ENCODE measurements at places on chromosomes 5 and 9. TPM values are rescaled to one million over a fixed set of nuclear protein-coding genes. Genes with fewer than 3 reads are reported as not detected.

DNA sequence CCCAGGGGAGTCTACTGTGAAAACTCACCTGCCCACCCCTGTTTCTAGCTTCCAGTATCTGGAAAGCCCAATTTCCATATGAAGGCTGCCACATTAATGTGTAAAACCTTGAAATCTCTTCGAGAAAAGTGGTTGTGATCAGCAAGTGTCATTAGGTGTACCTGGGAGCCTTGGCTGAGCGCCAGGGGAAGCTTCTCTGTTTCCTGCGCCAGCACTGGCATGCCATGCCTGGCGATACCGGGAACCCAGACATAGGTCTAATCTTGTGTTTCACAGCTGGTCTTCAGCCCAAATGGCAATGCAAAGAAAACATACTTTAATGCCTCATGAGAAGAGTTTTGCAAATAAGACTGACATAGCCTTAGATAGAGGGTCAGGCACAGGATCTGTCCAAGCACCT, 101.6 kb downstream of the TENT4A start:
- no peak for DNase-seq

GRCh38 chr9:86846656-86847055, 100.7 kb downstream of the GAS1 start:
- DNase-seq = no peak

- no peak for DNase-seq
Measured at GRCh38 chr9:116943970-116944369, 256.9 kb downstream of the TRIM32 start.

- no peak for DNase-seq
Measured at GRCh38 chr9:1995084-1995483, 20.1 kb upstream of the SMARCA2 start.

Gene ANKRD33B
- total RNA-seq = 5.6 TPM

DNA sequence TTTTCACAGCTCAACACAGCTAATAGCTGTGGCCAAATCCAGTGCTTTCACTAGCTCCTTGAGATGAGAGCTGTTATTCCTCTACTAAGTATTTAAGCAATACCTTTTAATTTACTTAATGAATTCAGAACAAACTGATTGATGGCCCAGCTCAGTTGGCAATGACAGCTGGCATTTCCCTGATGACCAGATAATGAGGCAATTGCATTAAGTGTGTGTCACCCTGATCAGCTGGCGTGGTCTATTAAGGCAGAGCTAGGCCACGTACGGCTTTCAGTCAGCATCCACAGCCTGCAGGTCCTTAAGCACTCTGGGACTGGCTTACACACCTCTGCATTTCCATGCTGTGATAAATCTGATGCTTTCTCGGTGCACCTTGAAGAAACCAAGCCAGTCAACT, 34.4 kb downstream of the TTLL11 start:
- DNase-seq = no peak

- peak; percentile 30 for DNase-seq
Measured at GRCh38 chr9:19174127-19174912, 47.0 kb upstream of the PLIN2 start.

GRCh38 chr5:34574936-34575467, 81.1 kb upstream of the RAI14 start:
- DNase-seq = no peak

DNA sequence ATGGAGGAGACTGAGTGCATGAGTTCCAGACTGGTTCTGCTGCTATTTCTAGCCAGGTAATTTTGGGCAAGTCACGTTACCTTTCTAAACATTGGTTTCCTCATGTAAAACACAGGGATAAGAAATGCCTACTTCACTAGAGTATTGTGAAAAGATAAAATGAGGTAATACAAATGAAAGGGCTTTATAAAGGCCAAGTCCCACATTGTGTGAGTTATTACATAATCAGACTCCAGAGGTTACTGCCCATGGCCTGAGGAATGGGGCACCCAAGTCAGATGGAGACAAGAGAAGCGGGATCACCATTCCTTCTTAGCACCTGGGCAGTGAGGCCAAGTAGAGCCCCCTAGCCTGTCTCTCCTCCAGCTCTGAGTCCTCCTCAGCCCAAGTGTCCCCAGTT, 7.5 kb downstream of the HBEGF start:
- DNase-seq = no peak

Gene PTPN3
- total RNA-seq = 0.99 TPM

GRCh38 chr5:150058480-150059126, 27.8 kb downstream of the CSF1R start:
- DNase-seq = no peak

All from activated naive CD4-positive, alpha-beta T cell treated with anti-CD3 and anti-CD28 coated beads, Interleukin-2, amount 50 U/mL, for 72 hours (primary cell).